ENCODE measurements at places on chromosomes 16 and 17.

DNA sequence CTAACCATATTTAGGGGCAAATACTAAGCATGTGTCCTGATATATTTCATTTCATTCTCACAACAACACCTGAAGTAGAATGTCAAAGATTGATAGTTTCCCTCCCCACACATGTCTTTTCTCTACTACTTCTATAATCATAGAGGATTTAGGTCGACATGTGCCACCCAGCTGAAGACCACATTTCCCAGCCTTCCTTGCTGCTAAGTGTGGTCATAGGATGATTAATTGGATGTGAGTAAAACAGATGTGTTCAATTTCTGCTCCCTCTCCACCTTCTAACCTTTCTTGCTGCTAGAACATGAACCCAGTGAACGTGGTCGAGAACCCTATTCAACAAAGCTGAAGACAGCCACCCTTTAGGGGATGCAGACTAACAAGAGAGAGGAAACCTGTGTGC lies 18.8 kb upstream of the HLF start:
- peak; percentile 11 for DNase-seq

DNA sequence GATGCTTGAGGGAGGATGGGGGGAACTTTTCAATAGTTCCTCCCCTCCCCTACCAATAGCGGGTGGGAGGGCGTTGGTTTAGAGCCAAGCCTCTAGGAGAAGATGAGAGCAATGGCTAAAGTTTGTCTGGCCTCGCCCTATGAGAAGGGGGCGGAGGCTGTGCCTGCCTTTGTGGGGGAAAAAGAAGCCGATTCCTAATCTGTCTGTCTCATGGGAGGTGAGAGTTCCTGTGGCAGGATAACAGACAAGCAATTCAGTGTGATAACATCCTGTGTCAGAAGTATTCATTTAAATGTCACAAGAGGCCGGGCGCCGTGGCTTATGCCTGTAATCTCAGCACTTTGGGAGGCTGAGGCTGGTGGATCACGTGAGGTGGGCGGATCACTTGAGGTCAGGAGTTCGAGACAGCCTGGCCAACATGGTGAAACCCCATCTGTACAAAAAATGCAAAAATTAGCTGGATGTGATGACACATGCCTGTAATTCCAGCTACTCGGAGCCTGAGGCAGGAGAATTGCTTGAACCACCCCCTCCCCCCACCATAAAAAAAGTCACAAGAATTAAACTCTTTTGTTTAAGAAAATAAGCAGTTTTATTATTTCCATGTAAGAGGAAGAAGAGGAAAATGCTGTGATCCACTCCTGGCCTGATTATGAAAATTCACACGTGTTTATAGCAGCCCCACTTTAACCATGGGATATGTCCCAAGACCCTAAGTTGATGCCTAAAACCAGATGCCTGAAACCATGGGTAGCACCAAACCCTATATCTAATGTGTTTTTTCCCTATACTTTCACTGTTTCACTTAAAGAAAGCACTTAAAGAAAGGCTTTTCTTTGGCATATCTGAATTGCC lies 1.7 kb downstream of the SLFN5 start:
- no peak for DNase-seq

DNA sequence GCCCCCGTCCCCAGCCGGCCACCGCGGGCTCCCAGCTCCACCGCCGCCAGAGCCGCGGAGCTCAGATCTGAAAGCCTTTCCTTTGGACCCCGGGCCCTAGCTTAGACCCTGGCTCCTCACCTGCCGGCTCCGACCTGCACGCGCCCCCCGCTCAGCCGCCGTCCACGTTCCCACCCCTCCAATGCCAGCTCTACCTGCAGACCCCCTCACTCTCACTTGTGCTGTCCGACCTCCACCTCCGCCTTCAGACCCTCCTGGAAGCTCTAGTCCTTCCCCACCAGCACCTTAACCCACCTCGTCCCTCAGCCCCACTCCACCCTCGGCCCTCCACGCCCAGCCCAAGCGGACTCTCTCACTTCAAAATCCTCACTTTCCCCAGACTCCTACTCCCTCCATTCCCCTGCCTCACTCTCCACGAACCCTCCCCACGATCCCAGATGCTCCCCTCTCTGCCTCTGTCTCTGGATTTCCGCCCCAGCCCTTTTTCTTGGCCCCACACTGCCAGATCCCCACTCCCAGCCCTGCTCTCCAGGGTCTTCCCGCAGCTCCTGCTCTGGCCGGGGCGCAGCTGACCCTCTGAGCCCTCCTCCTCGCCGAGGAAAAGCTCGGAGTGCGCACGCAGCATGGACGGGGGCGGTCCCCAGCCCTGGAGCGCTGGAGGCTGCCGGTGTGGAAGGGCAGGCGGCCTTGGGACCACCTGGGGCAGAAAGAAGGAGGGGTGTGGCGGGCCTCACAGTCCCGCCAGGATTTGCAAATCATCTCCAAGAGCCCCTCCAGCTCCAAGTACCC lies at the start of gene TMEM114:
TSS of gene TMEM114 (minus strand) at position 612 of the 789 bp plus-strand sequence. CDS start 673 bp downstream, outside the sequence.
- DNase-seq = no peak

DNA sequence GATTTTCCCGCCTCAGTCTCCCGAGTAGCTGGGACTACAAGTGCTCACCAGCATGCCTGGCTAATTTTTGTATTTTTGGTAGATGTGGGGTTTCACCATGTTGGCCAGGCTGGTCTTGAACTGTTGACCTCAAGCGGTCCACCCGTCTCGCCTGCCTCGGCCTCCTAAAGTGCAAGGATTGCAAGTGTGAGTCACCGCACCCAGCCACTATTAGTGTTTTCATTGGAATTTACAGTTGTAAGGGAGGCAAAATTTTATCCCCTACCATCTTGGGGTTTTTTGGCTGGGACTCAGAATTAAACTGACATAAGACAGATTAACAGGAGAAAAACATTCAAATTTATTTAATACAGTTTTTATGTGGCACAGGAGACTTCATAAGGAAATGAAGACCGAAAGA lies 12.3 kb upstream of the MYCBPAP start:
- DNase-seq = no peak

DNA sequence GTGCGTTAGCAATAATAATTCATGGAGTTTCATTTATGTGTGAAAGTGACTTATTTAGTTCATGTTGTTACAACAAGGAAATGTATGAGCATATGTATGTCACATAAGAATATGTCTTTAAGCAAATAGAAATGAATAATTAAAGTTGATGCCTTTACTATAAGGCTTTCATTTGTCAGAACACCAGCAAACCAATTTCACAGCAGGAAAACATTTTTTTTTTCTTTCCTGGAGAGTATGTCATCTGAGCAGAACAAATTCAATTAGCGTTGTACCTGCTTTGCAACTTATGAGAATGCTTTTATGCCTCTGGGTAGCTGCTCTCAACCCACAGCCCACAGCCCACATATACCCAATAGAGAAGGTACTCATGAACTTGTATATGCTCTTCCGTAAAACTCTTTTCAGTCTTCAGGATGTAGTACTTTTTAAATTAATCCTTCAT lies 26.3 kb upstream of the APOH start:
- no peak for DNase-seq

DNA sequence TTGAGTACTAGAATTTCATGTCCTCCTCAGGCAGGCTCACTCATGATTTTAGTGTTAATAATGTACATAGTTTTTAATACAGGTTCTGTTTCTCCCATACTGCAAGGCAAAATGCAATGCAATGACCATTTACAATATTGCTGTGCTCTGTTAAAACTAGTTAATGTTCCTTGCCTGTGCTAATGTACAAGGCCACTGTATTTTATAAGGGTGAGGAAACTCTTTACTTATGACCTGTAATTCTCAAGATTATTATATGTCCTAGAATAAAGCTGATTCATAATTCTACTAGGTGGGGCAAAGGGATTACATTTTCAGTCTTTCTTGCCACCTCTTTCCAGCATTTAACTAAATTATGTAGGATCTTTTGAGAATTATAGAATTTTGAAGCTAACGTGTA lies 19.4 kb downstream of the TMIGD1 start:
- DNase-seq = no peak

Data from NCI-H2171 treated with DMSO at 0.1 percent for 48 hours (cell line).